ENCODE measurements at places on chromosomes 7 and 10.

DNA sequence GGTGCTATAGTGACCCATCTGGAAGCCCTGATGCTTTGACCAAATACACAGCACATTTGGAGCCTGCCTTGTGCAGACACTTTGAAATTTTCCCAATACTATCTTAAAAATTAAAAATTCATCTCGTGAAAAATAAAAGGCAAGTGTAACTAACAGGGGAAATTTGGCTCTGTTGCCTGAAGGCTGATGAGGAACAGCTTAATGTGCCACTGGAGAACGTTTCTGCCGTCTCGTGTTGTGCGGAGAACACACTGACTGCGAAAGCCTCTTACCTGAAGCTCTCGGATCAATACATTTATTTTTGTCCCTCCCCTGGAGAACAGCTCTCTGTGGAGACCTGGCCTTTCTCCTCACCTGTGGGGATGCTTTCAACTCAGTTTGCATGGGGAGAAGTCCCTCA lies 77.2 kb upstream of the CHST15 start:
- no peak for DNase-seq

GRCh38 chr7:140236626-140237025 lies 59.8 kb upstream of the KDM7A start:
- no peak for DNase-seq

- no peak for DNase-seq
Observed at GRCh38 chr10:132994185-132994796, 51.9 kb upstream of the CFAP46 start.

DNA sequence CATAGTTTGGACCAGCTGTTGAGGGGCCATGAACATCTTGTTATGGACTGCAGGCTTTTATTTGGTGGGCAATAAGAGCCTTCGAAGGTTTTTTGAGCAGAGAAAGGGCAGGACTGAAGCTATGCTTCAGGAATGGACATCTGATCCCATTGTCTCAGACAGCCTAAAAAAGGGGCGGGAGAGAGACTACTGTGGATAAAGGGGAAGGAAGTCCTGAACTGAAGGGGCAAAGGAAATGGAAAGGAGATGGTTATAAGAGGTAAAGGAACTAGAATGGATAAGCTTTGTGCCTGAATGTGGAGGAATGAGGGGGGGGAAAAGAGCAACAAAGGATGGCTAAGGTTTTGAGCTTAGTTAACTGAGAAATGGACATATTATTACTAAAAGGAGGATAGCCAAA lies 172.5 kb downstream of the SKAP2 start:
- no peak for DNase-seq

DNA sequence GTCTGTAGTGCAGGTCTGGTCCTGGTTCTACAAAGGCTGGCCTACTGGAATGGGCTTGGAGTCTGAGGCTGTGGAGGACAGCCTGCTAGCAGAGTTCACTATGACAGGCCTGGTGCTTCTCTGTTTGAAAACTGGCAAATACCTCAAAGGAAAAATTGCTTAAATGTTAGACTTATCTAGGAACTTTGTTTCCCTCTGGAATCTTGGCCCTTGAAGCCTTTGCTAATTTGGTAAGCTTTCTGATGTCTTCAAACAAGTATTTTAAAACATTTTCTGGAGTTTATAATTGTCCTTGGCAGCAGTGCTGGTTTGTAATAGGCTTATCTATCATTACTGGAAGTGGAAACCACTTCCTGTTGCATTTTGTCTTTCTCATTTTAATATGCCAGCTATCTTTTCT lies 139.7 kb downstream of the TMEM26 start:
- DNase-seq = no peak

DNA sequence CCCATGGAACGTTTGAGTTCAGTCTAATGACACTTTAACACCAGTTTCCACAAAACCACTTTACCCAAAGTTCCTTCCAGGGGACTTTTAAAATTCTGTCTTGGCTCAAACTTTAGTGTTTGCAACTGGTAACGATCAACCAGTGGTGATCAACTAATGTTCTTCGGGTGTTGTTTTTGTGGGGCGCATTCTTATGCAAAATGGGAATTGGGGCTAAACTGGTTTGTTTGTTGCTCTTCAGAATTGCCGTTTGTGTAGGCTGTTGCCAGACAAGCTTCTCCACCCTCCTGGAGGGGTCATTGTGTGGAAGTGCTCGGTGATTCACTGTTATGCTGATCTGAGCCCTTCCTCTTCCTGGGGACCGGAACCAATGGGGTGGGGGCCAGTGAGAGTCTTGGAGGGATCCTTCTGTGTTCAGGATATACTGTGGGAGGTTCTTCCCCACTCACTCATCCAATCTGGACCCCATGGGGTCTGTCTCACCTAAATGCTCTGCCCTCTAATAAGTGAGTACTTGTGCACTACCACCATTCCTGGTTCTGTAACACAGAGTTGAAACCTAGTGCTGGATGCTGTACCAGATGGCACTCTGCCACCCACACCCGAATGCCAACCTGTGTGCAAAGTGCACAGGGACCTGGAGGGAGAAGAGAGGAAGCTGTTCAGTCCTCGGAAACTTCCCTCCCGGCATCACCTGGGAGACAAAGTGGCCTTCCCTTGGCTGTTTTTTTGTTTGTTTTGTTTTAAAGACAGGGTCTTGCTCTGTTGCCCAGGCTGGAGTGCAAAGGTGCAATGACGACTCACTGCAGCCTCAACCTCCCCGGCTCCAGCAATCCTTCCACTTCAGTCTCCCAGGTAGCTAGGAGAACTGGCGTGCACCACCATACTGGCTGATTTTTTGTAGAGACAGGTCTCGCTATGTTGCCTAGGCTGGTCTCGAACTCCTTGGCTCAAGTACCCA lies 2.1 kb downstream of the NFE2L3 start:
- DNase-seq = no peak

DNA sequence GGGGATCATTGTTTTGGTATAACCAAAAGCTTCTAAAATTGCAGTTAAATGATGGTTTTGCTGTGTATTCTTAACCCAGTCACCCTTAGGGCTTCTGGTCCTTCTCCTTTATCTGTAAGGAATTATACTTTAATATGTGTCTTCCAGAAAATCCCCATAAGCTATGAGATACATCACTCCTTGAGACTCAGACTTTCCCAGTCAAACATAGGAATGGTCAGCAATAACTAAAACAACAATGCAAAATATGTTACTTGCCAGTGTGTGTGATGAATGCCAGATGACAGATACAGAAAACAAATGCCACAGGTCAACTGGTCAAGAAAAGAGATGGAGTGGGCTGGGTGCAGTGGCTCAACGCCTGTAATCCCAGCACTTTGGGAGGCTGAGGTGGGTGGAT lies 10.1 kb downstream of the ADD3 start:
- no peak for DNase-seq

GRCh38 chr7:28748933-28749584 lies 209.1 kb downstream of the TRIL start:
- no peak for DNase-seq

GRCh38 chr10:26914898-26915297 lies 54.1 kb upstream of the ABI1 start:
- DNase-seq = no peak

DNA sequence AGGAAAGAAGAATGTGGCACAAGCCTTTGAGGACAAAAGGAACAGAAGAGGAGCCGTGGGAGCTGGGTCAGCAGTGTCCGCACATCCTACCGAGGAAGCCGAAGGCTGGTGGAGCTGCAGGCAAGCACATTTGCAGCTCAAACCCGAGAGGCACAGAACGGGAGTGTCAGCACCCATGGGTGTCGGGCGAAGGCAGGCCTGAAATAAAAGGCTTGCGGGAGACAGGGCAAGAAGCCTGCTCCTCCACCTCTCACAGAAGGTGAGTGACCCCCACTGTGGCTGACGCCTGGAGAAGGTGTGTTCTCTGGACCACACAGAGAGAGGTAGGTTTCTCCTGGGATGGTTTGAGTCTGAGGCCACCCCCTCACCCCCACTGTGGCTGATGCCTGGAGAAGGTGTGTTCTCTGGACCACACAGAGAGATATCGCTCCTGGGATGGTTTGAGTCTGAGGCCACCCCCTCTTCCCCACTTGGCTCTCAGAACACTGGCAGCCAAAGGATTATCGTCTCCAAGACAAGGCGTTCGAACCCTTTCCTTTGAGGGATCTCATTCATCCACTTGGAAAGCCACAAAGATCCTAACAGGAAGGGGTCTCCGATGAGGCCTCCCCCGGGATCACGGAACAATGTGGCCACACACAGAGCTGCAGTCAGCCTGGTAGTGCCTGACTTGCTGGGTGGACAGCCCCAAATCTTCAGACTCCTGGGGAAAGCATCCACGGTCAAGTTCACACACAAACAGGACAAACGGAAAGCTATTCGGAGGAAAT lies 21.6 kb upstream of the GTPBP4 start:
- no peak for DNase-seq

DNA sequence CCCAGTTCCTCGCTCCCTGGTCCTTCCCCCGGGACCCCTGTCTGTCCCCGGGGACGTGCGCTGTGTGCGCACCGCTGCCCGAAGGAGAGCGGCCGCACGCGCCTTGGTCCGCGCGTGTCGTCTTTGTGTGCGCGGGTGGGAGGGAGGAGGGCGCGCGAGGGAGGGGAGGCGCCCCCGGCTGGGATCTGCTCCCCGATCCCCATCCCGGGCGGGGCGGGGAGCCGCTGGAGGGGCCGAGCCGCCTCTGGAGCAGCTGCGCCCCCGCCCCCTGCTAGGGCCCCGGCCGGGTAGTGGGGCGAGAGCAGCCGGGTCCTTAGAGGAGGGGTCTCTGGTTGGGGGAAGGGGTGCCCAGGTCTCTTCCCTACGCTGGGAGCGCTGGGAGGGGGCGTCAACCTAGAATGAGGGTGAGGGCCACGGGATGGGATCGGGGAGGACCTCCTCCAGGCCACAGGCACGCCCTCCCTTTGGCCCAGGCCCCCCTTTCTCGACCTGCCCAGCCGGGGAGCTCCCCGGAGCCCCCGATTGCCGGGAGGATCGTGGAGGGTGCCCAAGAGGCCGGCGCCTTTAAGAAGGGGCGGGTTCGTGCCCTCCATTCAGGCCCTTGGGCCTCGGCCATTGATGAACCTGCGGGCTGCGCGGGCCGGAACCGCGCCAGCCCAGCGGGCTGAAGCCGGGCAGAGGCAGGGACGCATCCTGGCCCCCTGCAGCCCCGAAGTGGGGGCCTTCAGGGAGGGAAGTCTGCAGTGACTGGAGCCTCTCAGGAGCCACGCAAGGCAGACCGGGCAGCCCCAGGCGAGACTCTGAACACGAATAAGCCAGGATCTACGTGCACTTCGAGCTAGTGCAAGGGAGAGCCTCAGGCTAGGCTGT lies 678 bp downstream of the SH2B2 start:
- no peak for DNase-seq

DNA sequence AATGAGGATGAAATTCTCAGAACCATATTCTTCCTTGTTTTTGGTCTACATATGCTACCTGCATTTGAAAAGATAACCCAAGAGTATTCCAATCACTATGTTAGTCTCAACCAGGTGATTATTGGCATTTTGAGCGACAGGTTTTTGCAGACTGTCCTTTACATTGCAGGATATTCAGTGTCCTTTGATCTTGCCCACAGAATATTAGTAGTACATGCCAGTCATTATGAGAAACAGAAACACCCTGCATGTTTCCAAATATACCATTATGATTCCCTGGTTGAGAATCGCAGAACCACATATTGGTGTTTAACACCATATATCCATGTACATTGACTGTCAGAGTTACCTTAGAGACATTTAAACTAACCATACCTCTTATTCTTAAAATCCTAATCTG lies 30.6 kb downstream of the TMEM243 start:
- DNase-seq = no peak

- no peak for DNase-seq
Observed at GRCh38 chr10:22649390-22649841, 65.0 kb downstream of the PIP4K2A start.

GRCh38 chr7:144709066-144709465 lies 126.8 kb downstream of the TPK1 start:
- DNase-seq = no peak

- DNase-seq = no peak
Observed at GRCh38 chr10:117532451-117533107, 10.0 kb upstream of the EMX2 start.

DNA sequence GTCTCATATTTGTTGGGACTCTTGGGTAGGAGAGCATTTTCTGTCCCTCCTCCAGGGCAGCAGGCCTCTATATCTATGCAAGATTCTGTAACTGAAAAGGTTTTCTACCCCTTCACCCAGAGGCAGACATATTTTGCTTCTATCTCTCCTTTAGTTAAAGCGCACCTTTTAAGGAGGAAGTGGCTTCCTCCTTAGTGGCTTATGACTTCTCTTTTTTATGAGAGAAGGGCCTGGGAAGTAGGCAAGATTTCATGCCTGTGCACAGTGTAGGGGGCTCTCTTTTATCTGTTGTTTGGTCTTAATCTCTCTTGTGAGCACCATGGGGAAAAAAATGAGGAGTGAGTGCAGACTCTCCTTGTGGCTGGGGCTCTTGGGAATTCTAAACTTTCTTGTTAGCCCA lies 122.1 kb downstream of the LRMDA start:
- no peak for DNase-seq

DNA sequence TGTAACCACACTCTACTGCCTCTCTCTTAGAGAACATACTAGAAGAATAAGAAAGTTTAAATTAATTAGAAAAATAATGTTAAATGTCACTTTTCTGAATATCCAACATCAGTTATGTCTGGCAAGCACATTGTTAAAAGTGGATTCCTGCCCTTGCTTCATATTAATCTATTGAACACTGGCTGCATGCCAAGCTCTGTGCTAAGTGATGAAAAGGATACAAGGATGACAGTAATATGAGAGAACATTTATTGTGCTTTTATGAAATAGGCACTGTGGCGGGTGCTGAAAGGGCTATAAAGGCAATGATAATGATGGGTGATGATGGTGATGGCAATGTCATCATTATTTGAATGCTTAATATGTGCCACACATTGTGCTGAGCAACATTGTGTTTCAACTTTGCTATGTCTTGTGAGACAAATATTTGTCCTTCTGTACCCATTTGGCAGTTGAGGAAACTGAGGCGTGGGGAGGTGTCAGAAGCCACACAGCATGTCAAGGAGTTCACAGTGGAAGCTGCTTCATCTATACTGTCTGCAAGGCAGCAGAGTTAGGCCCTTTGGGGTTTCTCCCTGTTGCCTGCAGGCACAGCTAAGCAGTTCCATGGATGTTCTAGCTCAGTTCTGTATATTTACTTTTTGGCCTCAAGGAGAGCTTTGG lies 64.2 kb upstream of the RAPGEF5 start:
- no peak for DNase-seq
